ENCODE measurements at places on chromosomes 3 and 15.

- no peak for DNase-seq
Observed at GRCh38 chr3:17119201-17120072, 234.7 kb downstream of the PLCL2 start.

DNA sequence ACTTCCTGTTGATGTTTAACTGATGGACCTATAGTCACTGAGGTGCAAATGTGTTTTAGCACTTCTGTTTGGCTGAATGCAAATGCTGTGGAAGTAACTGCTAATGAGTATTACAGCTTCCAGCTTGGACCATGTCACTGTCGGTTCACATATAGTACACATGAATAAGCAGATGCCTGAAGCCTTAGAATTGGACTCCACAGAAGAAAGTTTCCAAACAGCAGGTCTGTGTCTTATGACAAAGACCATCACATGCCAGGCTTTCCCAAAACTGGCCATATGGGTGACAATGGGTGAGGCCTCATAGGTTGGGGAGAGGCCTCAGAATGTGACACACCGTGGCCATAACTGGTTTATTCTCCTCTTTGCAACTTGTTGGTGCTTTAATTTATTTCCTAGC, 241.8 kb downstream of the WNT5A start:
- DNase-seq = no peak

- no peak for DNase-seq
Observed at GRCh38 chr3:126748701-126749546, 44.9 kb downstream of the CHCHD6 start.

DNA sequence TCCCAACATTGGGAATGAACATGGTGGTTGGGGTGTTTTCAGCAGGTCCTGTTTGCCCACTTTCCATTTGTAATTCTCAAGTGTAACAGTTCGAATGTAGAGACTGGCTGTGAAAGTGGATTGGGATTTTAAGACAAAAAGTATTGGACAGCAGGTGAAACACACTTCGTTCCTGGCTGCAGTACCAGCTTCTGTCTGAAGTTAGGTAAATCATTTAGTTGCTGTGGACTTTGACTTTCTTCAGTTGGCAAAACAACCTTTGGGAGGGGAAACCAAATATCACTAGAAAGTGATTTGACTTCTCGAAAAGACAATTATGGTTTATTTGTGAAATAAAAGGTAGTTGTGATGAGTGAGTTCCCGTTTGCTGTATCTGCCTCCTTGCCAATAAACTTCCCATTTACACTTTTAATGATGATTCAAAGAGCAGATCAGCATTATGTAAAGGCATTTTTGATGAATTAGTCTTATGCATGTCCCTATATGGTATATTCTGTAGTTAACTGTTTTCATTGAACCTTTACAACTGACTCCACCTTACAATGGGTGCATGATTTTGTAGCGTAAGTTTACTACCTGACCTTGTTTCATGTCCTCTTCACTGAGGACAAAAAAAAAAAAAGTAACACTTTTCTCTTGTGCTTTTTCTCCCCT, 34.0 kb downstream of the FNDC3B start:
- no peak for DNase-seq

- no peak for DNase-seq
Observed at GRCh38 chr3:188164248-188164687, 10.3 kb downstream of the LPP start.

DNA sequence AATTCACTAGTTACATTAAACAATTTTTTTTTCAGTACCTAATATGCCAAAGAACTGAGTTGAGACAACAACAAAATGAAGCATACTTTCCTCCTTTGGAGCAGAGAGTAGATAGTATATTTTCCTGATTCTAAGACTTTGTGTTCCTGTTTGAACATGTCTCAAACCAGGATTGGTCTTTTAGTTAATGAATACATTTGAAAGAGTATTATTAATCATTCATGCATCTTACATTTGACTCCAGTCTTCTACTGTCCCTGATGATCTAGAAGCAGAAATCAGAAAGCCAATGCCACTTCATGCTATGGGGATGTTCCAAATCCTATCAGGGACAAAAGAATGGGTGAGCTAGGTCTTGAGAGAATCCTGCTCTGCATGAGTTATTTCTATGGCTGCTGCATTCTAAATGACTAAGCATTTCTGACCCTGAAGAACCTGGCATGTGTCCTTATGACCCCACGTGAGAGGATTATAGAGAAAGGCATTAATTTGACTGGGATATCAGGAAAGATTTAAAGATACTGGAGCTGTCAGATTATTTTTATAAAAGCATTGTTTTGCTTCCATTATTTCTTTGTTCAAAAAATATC, 32.9 kb upstream of the MBNL1 start:
- no peak for DNase-seq

DNA sequence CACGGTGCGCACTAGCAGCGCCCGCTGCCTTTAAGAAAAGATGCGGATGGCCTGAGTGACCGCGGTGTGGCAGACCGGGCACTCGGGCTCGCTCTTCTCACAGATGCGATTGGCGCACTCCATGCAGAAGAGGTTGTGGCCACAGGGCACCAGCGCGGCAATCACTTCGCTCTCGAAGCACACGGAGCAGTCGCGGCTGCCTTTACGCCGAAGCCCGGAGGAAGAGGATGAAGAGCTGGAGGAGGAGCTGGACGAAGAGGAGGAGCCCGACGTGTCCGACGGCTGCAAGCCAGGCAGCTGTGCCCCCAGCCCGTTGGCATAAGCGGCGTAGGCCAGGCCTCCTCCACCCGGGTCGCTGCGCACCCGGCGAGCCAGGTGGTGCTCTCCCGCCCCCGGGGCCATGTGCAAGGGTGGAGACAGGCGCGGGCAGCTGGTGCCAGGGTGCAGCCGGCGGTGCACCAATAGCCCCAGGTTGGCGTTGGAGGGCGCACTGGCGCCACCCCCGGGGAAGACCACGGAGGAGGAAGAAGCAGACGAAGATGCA, 2.6 kb downstream of the MEX3B start:
- DNase-seq = no peak

GRCh38 chr15:40239693-40240618, 1.1 kb downstream of the PAK6 start:
- no peak for DNase-seq

GRCh38 chr3:49462222-49462621, 7.8 kb upstream of the DAG1 start:
- DNase-seq = no peak

DNA sequence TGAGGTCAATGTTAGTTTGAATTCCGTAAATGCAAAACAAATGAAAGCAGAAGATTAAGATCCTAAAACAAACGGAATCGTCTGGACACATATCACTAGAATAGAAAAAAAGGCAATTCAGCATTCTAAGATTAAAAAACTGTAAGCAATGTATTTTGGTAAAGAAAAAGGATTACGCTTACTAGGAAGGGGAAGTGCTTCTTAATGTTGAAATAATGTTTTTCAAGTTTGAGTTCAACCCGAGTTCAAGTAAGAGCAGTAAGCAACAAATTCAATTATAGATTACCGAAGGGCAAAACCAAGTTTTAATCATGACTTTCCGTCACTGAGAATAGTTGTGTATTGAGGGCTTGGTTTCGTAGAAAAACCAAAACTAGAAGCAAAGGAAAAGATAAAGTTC, 637 bp downstream of the CIP2A start:
- no peak for DNase-seq

- no peak for DNase-seq
Observed at GRCh38 chr3:4574426-4574965, 81.3 kb downstream of the ITPR1 start.

Measured in activated naive CD8-positive, alpha-beta T cell treated with anti-CD3 and anti-CD28 coated beads, Interleukin-2, amount 10 ng/mL, durations not matched to agents 7 days and 5 days (primary cell).